ENCODE measurements at places on chromosomes 13 and 19.

DNA sequence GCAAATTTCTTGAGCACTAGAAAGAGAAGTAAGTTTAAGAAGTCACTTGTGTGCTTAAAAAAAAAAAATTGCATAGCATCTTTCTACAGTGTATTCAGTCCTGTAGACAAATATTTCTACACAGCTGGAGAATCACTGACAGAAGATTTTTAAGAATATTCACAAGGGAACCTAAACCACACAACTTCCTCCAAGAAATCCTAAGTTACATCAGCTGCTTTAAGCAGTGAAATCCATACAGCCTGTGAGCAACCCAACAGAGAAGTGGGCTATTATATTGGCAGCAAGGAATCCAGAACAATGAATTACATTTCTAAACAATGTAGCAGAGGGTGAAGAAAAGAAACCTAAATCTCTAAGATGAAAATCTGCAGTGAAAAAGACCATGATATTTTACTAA, 1.5 kb downstream of the DOCK9 start:
- H3K4me3 ChIP-seq, result no peak overlapping the region
- H3K27ac ChIP-seq, result peak overlapping the region; percentile 45
- H3K36me3 ChIP-seq, result no peaks in the 10 kb centered on the region
- H3K4me1 ChIP-seq, result peaks cover 13% of the 10 kb centered on the region
- DNase-seq, result no peak

- H3K27ac ChIP-seq, result no peak overlapping the region
- H3K27me3 ChIP-seq, result no peaks in the 10 kb centered on the region
- H3K36me3 ChIP-seq, result no peaks in the 10 kb centered on the region
- no peak overlapping the region for H3K4me3 ChIP-seq
- DNase-seq, result no peak
Measured at GRCh38 chr13:89541091-89542030, 1806.1 kb upstream of the MIR17HG start.

DNA sequence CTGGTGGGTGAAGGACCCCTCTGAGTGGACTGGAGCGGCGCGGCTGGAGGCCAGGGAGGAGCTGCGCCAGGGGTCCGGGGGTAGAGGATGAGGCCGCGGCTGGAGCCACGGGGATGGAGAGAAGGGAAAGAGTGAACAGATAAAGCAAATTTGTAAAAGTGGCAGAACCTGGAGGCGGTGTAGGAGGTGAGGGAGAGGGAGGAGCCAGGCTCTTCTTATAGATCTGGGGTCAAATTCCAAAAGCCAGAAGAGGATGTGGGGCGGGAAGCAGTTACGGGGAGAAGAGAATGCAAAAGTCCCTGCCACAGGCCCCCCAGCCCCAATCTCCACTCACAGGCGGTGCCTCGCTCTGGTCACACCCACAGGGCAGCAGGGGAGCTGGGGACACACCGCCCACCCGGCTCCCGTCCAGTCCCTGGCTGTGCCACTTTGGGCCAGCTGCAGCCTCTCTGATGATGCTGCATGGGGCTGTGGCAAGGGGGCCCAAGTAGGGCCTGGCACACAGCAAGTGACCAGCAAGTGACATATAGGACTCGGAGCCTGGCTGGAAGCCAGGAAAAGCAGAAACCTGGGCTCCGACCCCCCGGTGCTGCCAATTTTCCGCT, 11.1 kb downstream of the LRRC4B start:
- no peak for DNase-seq
- H3K4me1 ChIP-seq, result no peaks in the 10 kb centered on the region
- H3K27me3 ChIP-seq, result peaks cover 13% of the 10 kb centered on the region
- no peaks in the 10 kb centered on the region for H3K36me3 ChIP-seq

DNA sequence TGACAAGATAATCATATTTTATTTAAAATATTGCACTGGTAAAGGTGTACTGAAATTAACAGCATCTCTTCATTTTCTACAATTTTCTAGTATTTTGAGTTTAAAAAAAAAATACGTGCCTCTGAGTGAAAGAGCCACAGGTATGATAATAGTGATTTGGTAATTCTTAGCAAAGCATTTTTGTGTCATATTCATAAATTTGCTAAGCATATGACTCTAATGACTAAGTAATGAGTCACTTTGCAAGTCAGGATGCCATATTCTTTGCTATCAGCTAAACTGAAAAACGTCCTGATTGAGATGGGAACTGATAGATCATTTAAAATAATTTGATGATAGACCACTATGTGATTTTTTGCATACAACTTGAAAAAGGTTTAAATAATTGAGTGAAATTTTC, 136.1 kb upstream of the IRS2 start:
- no peak overlapping the region for H3K4me3 ChIP-seq
- H3K4me1 ChIP-seq, result no peaks in the 10 kb centered on the region
- H3K27me3 ChIP-seq, result no peaks in the 10 kb centered on the region
- no peak for DNase-seq
- no peak overlapping the region for H3K27ac ChIP-seq

DNA sequence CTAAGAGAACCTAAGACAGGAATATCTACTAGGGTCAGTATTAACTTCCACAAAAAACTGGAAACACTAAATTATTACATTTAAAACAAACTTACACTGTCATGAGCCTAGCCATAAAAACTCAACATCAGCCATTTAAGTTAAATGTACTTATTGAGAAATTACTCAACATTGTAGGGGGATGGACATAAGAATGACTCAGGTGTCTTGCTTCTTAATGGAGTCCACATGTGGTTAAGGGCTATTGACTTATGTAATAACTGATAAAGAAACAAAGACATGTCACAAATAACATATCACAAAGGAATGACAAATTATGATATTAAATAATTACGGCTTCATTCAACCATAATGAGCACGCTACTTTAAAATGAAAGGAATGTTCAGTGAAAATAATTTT, 36.2 kb downstream of the CLDN10 start:
- no peaks in the 10 kb centered on the region for H3K4me1 ChIP-seq
- no peaks in the 10 kb centered on the region for H3K27me3 ChIP-seq
- H3K36me3 ChIP-seq, result peaks cover 9% of the 10 kb centered on the region

All from mesendoderm (in vitro differentiated cells).